ENCODE measurements at places on chromosomes 12 and 14.

DNA sequence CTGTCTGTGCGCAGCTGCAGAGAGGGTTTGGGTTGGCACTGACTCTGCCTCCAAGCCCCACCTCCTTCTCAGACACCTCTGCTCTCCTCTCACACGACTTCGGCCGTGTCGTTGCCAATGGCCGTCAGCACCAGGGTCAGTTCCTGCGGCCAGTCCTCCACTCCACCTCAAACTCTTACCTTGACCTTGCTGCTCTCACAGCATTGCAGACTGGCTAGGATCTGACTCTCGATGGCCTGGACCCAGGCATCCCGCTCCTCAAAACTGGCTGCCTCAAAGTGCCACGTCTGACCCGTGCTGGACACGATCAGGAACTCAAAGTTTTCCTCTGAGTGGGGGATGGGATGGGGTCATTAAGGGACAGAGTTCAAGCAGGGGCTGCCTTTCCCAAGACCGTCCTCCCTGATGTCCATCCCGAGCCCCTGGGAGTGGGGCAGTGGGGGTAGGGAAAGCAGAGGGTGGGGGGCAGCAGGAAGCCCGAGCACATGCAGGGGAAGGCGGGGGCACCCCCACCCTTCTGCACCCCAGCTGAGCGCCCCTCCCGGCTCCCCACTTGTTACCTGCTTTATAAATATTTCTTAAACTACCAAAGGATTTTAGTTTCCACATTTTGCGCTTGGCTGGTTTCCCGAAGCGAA is 10.7 kb downstream of the AGAP2 start:
- no peak for DNase-seq

DNA sequence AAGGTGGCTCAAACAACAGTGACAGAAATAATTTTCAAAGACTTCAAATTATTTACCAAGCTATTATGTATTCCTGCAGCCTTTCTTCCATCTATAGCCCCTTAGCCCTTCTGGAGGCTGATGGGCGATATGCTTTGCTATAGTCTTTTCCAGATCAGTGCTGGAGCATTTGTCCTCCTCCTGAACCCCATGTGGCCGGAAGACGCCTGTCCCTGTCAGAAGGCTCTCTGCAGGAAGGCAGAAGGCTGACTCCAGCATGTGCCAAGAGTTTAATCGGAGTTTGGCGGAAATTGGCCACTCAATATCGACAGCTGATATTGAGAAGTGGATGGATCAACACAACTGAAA is 49.3 kb upstream of the MAX start:
- no peak for DNase-seq

DNA sequence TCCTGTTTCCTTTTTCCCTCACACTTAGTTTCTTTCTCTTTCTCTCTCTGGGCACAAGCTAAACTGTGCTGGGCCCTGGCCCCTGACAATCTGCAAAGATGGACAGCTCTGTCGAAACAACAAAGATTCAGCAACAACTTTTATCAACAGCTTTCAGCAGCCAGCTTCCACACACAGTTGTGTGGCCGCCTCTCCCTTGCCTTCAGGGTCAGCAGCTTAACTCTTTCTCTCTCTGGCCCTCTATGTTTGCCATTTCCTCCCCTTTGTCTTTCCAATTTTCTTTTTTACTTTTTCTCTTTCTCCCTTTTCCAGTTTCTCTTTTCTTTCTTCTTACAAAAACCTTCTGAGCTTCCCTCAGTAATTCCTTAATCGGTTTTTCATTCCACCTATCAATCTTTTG is 43.3 kb downstream of the IQSEC3 start:
- no peak for DNase-seq

DNA sequence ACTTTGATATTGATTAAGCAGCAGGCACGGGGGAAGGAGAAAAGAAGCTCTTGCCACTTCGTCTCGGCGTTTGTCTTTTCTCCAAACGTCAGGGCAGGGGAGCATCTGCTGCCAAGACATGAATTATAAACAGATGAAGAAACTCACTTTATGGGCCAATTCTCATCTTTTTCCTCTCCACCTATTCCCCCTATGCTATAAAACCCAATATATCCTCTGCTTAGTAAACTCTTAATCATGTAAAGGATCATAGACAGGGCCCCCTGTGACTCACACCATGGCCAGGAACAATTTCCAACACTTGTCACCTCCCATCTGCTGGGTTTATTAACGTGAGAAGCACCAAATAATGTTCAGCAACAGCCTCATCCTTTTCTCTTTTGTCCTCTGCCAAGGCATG is 1092.1 kb upstream of the TMEM132C start:
- DNase-seq = peak; percentile 47

- DNase-seq = no peak
Measured at GRCh38 chr14:92750994-92751400, 2.6 kb upstream of the LGMN start.

- no peak for DNase-seq
Measured at GRCh38 chr14:96965885-96966595, 168.9 kb downstream of the VRK1 start.

GRCh38 chr12:107092669-107093416 is 506 bp downstream of the CRY1 start:
- no peak for DNase-seq

GRCh38 chr12:79706676-79707075 is 15.9 kb upstream of the PAWR start:
- no peak for DNase-seq

GRCh38 chr14:57814726-57815125 is 51.2 kb downstream of the SLC35F4 start:
- no peak for DNase-seq

- DNase-seq = no peak
Measured at GRCh38 chr14:68968051-68968450, 11.1 kb downstream of the ACTN1 start.

DNA sequence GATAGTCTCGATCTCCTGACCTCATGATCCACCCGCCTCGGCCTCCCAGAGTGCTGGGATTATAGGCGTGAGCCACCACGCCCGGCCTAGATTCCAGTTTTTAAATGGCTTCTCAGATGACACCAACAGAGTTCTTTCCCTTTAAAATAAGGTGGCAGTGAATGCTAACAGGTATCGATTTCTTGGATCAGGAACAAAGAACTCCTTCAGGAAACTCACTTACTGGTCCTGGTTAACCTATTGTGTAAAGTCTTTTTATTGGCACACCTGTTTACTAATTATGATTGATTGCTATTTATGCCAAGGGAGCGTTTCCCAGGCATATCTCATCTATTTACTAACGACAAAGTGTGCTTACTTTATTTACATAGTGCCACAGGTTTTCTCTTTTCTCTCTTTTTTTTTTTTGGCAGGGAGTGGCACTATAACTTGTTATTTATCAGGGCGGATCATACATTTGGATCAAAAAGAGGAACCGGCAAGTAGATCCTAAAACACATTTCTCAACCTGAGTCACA is 89.7 kb downstream of the GLT1D1 start:
- DNase-seq = no peak

DNA sequence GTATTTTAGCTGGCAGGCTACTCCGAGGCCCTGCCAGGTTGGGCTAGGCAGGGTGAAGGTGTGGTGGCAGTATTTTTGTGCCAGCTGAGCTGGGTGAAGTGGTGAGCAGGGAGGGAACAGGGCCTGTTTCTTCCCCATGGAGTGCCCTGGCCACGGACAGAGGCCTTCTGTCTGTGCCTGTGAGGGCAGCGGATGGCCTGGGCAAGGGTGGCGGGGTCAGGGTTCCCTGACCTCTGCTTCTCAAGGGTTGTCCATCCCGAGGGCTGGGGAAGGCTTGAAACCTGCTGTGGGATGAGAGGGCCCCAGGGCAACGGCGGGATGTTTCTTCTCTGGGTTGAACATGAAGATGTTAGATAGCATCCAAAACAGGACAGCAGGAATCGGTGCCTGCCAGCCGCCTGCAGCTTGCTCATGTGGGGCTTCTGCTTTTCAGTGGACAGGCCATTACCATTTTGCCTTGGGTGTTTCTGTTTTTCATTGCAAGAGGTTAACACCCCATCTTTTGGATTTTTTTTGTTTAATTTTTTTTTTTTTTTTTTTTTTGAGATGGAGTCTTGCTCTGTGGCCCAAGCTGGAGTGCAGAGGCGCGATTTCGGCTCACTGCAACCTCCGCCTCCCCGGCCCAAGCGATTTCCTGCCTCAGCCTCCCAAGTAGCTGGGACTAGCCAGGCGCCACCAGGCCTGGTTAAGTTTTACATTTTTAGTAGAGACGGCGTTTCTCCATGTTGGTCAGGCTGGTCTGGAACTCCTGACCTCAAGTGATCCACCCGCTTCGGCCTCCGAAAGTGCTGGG is 3.3 kb downstream of the MTA1 start:
- DNase-seq = no peak

- no peak for DNase-seq
Measured at GRCh38 chr12:40248034-40248433, 23.2 kb downstream of the LRRK2 start.

DNA sequence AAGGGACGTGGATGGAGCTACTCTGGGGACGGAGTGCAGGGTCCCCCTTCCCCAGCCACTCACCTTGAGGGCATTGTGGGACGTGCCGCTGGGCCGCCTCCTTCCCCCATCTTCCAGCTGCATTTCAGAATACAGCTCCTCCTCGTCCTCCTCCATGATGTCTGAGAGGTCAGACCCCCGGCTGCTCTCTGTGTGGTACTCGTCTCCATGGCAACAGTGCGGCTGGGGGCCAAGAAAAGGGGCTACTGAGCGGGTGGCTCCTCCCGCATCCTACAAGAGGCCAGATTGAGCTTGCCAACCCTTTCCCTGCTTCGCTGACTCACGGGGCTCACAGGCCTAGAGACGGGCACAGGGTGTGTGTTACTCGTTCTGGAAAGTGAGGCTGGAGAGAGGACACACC is 90.4 kb downstream of the PIWIL1 start:
- no peak for DNase-seq

GRCh38 chr14:65927931-65928356 is 515.4 kb downstream of the FUT8 start:
- DNase-seq = no peak

- DNase-seq = no peak
Measured at GRCh38 chr12:64390275-64390851, at the start of gene C12orf56. TSS of gene C12orf56 (minus strand) at chr12:64390758. CDS start at chr12:64390565, 193 bp downstream.

DNA sequence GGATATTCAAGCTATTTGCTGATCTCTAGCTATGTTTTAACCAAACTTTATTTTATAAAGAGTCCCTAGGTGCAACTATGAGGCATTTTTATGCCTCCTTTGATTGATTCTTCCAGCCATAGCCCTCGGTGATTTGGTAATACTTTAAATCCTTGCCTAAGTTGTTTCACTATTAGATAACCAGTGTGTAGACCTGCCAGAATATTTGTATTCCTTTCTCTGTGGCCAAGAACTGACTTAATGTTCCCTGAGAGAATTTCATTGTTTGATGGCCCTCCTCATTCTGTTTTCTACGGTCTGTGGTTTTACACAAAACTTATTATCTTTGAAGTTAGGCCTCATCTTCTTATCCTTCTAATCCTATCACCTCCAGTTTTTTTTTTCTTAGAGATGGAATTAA is 109.7 kb upstream of the MDGA2 start:
- DNase-seq = no peak

GRCh38 chr14:72781561-72782508 is 112.1 kb downstream of the DPF3 start:
- peak; percentile 61 for DNase-seq

GRCh38 chr14:77251870-77252269 is 19.1 kb downstream of the NGB start:
- no peak for DNase-seq

- no peak for DNase-seq
Measured at GRCh38 chr12:122527478-122527944, 462 bp downstream of the KNTC1 start.

DNA sequence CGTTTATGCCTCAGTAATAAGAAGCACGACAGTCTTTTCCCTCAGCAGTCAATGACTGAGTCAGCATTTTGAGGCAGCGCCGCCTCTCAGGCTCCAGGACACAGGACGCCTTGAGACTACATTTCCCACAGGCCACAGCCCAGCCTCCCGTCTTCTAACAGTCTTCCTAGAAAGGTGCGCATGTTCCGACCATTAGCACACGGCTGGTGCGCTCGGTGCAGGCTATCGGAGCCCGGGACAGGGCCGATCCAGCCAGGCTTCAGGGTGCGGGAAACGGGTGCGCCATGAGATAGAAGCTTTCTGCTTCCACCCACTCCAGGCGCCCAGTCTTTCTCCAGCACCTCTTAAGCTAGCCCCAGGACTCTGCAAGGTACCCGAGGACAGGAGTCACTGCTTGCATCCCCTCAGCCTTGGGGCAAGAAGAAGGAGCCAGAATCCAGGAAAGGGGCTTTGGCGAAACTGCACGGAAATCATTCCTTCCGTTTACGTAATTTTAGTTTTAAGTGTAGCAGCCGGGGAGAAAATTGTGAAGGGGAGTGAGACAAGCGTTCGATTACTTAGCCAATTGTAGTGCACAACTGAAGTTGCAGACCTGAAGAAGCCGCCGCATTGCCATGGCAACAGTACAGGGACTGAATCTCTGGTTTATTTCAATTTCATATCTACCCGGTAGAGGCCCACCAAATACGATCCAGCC is 54.0 kb downstream of the ZNF641 start:
- peak; percentile 39 for DNase-seq

DNA sequence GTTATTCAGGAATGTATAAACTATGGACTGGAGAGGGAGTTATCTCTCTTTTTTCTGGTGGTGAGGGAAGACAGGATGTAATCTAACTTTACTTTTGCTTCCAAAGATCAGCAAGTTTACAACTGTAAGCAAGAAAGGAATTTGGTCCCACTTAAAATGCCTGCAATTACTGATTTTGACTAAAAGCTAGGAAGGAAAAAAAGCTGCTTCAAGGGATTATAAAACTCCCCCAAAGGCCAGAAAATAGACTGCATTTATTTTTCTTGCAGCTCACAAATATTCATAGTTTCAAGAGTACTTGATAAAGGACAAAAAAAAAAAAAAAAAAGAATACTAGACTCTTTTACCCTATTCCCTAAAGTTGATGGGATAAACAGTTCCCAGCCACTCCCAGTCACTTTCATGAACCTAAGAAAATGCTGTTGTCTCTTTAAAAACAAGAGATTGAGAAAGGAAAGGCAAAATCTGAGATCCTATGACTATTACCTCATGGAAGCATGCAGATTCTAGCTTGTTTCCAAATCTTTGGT is 128.7 kb upstream of the BMP4 start:
- DNase-seq = no peak

DNA sequence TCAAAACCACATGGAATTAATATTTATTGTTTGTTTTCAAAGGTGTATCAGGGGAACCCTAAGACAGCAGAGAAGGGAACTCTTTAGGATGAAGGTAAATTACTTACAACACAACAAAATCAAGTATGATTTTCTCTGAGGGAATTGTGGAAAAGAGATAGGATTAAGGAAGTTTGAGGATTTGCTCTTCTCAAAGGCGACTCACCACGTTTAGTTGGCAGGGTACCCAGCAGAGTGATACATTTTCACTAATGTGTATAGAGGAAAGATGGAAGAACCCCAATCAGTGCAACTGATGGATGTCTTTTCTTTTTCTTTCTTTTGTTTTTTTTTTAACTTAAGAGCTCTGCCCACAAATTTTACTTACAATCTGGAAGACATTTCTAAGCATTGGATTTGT is 499.2 kb downstream of the CCER1 start:
- no peak for DNase-seq

DNA sequence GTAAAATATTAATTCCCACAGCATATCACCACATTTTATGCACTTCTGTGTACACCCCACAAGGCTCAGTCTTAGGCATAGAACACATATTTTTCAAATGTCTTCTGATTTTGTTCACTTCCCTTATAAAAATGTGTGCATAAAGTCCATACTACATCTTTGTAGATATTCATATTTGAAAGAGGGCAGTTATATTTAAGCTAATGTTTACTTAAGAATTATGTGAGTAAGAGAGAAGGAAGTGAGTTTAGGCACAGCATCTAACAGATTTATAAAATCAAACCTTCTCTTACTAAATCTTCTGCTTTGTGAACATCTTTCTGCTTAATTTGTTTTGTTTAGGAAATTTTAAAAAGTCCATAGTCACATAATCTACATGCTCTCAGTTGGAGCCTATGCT is 648.1 kb downstream of the FSCB start:
- DNase-seq = no peak

Data from skeletal muscle cell (primary cell).